ENCODE measurements at places on chromosomes 2 and 18. TPM values are rescaled to one million over a fixed set of nuclear protein-coding genes. Genes with fewer than 3 reads are reported as not detected.
A peak's percentile ranks its signal among the peaks of the same experiment; 100 is the strongest.

DNA sequence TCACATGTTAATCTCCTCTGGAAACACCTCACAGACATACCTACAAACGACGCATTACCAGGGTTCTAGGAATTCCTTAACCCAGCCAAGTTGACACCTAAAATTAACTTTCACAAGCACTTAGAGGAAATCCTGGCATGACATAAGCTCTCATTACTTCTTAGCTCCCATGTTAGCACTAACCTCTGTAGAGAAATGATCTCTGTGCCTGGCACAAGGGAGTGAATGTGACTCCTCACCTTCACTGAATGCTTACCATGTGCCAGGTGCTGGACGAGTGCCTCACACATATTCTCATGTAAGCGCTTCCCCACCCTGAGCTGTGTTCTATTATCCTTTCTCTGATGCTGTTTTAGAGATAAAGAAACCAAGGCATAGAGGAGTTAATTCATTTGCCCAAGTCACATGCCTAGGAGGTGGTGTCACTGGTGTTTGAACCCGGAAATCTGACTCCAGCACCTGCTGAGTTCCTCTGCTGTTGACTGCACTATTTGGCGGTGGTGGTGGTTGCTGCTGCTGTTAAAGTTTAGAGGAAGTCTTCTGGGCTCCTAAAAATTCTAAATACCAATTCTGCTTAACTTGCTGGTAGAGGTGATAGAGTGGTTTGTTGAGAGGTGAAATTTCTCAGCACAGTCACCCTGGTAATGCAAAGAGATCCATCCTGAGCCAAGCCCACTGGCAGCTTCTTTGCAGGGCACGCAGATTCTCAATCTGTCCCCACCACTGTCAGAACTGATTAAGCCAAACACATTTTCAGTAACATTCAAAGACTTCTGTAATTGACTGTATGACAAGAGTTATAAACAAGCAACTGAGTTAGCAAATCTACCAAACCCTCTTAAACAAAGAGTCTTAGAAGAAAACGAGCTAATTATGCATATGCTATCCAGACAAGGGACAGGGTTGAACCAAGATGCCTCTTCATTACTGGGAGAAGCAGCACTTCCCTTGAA, 200.3 kb downstream of the CMPK2 start:
- DNase-seq: no peak

- DNase-seq: no peak
Measured at GRCh38 chr2:88871336-88871735, 179.9 kb downstream of the RPIA start.

DNA sequence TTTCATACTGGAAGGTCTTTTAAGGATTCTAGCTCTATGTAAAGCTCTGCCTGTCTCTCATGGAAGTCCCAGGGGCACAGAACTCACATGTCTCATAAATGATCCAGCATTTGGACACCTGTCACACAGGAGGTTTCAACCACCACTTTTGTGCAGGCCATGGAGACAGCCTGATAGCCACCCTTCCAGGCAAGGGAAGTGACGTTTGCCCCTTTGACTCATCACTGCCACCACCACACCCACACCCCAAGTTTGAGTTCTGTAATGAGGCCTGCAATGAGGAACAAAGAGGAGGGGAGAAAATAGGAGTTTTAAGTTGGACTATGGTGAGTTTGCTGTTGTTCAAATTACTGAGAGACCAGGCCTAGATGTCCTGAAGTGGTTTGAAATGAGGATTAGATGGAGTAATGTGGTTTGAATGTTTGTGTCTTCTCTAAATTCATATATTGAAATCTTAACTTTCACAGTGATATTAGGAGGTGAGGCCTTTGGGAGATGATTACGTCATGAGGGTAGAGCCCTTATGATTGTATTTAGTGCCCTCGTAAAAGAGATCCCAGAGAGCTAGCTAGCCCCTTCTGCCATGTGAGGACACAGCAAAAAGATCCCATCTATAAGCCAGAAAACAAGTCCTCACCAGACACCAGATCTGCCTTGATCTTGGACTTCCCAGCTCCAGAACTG, 175.3 kb upstream of the EPHA4 start:
- DNase-seq: no peak

- DNase-seq: peak; percentile 94
Measured at GRCh38 chr18:13137670-13138419, 80.7 kb upstream of the LDLRAD4 start.

The CRYGC gene
- not detected for total RNA-seq

The MGAT4A gene
- total RNA-seq: not detected

All from RPMI7951 (cell line).